ENCODE measurements at places on chromosomes 12 and 14. TPM values are rescaled to one million over a fixed set of nuclear protein-coding genes. Genes with fewer than 3 reads are reported as not detected.

The GPRC5D gene
- total RNA-seq, result not detected

The CCDC196 gene
- total RNA-seq, result not detected

The HAL gene
- not detected for total RNA-seq

The NELL2 gene
- 11.1 TPM for total RNA-seq

The CMA1 gene
- total RNA-seq, result 3.3 TPM

The GRIN2B gene
- total RNA-seq, result 0.41 TPM

The LUM gene
- 175 TPM for total RNA-seq

The OR6C3 gene
- not detected for total RNA-seq

The CLEC4A gene
- total RNA-seq, result 1.9 TPM

The ARHGAP5 gene
- 169 TPM for total RNA-seq

The PLEKHG7 gene
- total RNA-seq, result not detected

Data from sigmoid colon (tissue), 7 donors.